ENCODE measurements at places on chromosomes 6 and 20.
A peak's percentile ranks its signal among the peaks of the same experiment; 100 is the strongest.

DNA sequence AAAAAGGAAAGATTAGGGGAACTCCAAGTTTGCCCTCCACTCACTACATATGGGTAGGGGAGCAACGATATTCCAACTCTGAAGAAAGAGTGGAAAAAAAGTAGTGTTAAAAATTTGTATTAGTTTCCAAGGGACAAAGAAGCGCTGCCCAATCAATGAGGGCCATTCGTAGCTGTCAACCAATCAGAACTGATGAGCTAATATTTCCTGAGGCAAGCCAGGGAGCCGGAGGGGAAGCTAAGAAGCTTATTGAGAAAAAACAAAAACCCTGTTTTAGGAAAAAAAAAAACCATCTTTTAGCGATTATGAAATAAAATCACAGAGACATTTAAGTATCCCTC lies 59.5 kb downstream of the TRIM38 start:
- DNase-seq, result peak; percentile 85

GRCh38 chr20:61986762-61987321 lies 78.8 kb downstream of the TAF4 start:
- DNase-seq, result no peak

- DNase-seq, result no peak
These were observed 19.3 kb downstream of the FAXC start for GRCh38 chr6:99330159-99330558.

DNA sequence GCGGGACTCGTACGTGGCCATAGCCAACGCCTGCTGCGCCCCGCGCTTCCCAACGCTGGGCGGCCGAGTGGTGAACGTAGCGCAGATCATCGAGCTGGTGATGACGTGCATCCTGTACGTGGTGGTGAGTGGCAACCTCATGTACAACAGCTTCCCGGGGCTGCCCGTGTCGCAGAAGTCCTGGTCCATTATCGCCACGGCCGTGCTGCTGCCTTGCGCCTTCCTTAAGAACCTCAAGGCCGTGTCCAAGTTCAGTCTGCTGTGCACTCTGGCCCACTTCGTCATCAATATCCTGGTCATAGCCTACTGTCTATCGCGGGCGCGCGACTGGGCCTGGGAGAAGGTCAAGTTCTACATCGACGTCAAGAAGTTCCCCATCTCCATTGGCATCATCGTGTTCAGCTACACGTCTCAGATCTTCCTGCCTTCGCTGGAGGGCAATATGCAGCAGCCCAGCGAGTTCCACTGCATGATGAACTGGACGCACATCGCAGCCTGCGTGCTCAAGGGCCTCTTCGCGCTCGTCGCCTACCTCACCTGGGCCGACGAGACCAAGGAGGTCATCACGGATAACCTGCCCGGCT lies 3.4 kb downstream of the SLC32A1 start:
- no peak for DNase-seq

DNA sequence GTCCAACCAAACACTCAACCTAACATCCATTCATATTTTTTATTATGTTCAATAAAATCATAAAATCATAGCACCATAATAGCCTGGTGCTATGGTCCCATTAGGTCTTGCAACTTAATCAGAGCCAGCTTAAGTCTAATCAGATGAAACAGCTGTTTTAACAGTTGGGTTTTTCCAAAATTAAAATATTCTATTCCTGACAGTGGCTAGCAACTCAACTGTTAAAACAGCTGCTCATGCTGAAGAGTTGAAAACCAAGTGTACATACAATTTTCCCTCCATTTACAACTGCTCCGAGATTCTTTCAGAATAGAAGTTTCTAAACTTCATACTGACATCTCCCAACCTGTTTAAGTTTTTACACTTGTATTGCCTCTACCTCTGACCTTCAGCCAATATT lies 89.5 kb downstream of the UBE3D start:
- no peak for DNase-seq

- no peak for DNase-seq
These were observed 2.0 kb upstream of the DUSP22 start for GRCh38 chr6:290111-290922.

GRCh38 chr6:125656287-125656870 lies 93.1 kb upstream of the HEY2 start:
- DNase-seq, result no peak

- no peak for DNase-seq
These were observed 11.3 kb upstream of the MAP3K5 start for GRCh38 chr6:136803608-136804007.

- no peak for DNase-seq
These were observed 8.4 kb downstream of the LRP11 start for GRCh38 chr6:149855741-149856140.

DNA sequence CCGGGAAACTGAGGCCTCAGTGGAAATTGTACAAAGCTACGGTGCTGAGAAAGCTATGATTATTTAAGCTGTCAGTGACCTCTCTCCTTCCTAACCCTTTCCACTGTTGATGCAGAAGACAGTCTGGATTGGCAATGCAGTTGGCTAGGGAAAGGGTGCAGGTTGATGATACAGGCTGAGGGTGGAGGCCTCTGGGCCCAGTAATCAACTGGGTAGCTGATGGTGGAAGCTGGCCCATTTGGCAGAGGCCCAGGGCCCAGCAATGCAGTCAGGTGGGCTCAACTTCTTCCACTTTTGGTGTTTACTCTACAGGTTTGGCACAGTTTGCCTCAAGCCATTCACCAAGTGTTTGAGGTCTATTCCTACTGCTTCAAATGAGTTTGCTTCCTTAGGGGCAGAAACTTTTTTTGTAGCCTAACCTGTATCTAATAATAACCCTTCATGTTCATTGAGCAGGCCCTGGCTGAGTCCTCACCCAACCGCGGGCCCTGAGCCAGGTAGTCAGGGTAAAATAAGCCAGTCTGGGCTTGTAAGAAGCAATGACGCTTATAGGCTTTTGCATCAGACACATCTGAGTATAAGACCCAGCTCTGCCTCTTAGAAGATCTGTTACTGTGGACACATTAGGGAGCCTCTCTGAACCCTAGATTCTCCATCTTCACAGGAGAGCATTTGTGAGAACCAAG lies 12.1 kb downstream of the BCL2L1 start:
- DNase-seq, result no peak

DNA sequence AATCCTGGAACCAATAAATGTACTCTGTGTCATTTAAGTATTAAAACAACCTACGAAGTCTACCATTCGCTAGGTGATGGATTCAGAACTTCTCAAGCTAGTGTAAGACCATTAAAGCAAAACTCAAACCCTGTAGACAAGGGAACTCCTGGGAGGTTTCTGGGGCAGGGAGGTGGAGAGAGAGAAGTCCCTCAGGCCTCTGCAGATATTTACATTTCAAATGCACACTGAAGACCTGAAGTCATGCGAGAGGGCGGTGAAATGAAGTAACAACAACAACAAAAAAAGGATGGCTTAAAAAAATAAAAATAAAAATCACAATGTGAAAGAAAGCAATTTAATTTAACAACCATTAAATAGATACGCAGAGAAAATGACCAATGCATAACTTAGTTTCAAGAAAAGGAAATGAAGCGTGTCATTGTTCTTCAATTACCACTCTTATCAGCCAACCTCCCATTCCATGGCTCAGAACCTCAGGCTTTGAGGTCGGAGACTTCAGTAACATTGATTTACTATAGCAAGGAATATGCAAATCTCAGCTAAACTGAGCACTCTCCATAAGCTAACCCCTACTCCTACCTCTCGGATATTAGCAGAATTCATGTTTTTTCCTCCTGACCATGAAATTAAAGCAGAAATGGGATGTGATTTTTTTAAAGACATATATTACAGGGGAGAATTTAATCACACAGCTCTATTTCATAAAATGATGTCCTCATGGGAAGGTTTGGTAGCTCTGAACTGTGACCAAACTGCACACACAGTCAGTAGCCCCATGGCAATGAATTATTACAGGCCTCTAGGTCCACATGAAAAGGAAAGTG lies 140.6 kb downstream of the KIF16B start:
- DNase-seq, result no peak

- DNase-seq, result no peak
These were observed 53.6 kb downstream of the MDGA1 start for GRCh38 chr6:37643851-37644672.

GRCh38 chr6:64081453-64081852 lies 445.9 kb downstream of the PHF3 start:
- DNase-seq, result no peak

- no peak for DNase-seq
These were observed 22.7 kb upstream of the NTSR1 start for GRCh38 chr20:62685781-62686555.

DNA sequence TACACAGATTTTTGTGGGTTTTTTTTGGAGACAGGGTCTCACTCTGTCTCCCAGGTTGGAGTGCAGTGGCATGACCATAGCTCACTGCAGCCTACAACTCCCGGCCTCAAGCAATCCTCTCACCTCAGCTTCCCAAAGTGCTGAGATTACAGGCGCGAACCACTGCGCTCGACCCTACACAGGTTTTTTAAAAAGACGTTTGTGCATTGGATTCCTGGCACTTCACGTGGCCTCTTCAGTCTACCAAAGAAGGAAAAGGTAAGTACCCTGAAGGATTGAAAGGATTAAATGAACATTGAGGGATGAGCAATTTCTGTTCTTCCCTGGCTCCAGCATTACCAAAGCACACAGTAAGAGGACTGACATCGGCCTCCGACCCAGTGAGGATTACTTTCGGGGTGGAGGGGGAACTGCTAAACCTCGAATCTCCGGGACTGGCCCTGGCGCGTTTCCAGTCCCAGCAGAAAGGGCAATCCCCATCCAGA lies 556 bp upstream of the YWHAB start:
- DNase-seq, result no peak

DNA sequence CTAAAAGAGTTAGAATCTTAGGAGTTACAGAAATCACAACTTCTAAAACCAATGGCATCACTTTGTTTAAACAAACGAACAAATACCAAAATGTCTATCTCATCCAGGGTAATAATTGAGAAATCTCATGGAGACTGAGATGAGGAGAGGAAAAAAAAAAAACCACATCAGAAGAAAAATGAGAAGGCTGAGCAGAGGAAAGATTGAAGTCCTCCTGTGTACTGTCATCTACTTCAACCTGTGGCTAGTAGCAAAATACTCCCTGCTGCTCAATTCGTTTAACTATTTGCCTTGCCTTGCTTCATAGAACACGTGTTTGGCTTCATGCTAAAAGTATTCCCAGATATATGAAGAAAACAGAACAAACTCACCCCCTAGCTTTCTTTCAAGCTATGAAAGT lies 143.7 kb downstream of the PDE10A start:
- DNase-seq, result no peak

DNA sequence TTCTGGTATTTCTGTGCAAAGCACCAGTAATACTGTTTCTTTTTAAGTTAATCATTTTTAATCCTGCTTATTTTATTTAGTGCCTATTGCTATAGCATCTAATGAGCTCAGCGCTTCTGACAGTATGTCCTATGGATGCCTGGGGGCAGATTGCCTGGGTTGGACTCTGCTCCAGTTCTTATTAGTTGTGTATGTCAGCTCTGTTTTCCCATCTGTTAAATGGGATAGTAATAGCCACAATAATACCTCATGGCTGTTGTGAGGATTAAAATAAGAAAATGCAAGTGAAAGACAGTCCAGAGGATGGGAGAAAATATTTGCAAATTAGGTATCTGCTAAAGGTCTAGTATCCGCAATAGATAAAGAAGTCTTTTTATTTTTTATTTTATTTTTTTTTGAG lies 87.0 kb downstream of the UTRN start:
- no peak for DNase-seq

GRCh38 chr6:150876598-150876997 lies 11.1 kb downstream of the MTHFD1L start:
- peak; percentile 79 for DNase-seq

DNA sequence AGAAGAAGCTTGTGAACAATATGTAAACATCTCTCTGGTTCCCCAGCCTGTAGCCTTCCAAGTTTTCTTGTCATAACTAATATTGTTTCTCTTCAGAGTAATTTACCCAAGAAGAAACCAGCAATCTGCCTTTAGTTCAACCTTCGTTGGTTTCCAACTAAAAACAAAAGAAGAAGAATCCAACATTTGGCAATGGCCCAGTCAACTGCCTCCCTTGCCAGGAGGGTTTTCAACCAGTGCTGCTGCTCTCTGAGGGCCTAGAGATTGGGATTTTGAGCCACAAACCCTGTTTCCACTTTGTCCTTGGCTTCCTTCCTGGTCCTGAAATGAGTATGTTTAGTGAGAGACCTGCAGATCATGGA lies 395.8 kb upstream of the CNR1 start:
- DNase-seq, result peak; percentile 60

DNA sequence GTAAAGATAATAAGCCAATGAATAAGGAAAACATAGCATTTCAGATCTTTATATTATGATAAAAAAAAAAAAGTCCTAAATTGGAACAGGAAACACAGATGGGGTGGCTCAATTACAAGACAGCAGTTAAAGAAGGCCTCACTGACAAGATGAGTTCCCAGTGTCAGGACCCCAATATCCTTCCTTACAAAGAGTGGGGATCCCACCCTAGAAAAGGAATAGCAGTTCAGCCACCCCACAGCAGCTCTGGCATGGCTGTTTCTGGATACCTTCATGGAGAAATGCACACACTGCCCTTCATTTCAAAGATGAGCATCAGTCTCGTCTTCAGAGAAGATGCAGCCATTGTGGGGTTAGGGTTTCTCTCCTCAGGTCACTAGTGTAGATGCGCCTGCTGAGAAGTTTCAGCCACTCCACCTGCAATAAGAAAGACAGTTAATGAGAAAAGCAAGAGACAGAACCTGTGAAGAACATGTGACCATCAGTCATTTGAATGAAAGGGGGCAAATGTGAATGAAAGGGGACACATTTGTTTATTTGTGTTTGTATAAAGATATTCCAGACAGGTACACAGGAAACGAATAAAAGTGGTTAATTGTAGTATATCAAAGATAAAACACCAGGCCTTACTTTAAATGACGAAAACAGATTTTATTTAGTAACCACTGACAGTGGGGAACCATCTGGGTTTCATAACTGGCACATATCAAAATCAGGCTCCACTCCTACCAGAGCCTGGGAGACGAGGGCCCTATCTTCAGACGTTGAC lies 121.3 kb upstream of the PRSS16 start:
- no peak for DNase-seq
